COLO829 (cell line): ENCODE measurements at places on chromosomes 4 and X.

- no peak for DNase-seq
These were observed 59.9 kb downstream of the ELOVL6 start for GRCh38 chr4:110138551-110138950.

- no peak for DNase-seq
These were observed 9.8 kb upstream of the PCDH18 start for GRCh38 chr4:137541876-137542646.

DNA sequence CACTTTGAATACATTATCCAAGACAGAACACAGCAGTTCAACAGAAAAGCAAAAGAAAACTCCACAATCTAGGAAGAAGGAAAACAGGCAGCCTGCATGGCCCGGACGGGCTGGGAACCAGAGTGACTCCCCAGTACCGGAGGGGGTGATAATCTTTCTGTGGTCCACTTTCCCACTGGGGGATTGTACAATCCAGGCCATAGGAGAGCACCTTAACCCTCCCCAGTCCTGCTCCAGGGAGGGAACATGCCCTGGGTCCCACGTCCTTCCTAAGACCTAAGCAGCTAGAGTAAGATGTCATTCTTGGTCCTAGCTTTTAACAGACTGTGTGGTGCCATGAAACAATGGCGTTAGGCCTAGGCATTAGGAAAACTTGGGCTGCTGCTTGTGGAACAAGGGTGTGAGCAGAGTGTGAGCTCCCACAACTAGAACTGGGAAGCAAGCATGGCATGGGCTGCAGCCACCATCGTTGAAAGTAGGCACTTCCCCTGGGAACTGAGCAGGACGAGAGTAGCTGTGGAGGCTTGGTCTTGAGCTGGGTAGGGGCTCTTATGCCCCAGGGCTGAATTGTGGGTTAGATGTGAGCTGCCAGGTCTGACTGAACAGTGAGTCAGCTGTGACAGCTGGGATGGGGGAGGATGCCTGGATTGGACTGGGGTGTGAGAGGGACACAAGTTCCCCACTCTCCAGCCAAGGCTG is 42.4 kb downstream of the NAT8L start:
- no peak for DNase-seq

DNA sequence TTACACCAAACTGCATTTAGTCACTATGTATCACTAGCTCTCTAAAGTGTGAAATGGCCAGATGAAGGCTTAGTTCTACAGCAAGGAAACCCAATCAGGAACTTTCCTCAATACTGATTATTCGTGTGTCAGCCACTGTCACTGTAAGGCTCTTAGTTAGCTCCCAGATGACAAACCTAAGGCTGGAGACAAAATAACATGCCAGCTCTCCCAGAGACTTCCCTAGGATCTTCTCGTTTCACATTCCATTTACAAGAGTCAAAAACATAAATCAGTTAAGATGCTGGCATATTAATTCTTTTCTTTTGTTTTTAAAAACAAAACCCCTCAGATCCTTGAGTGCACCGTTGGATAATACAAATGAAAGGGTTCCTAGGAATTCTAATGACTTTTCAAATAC is 88.2 kb upstream of the TFDP3 start:
- no peak for DNase-seq

- DNase-seq = no peak
These were observed 82.4 kb downstream of the DCUN1D4 start for GRCh38 chr4:51925307-51925706.

DNA sequence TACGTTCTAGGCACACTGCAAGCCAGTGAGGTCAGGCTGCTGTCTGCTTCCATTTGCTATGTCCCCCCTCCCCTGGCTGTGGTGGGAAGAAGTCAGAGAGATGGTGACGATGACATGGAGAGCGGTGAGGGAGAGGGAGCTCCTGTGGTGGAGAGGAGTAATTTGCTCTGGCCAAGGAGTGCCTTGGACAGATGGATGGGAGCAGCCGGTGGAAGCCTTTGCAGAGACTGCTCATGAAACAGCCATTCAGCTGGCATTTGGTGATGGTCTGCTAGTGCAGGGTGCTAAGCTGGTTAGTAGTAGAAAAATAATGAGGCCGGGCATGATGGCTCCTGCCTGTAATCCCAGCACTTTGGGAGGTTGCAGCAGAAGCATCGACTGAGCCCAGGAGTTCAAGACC is 124.1 kb downstream of the FHDC1 start:
- DNase-seq = no peak

DNA sequence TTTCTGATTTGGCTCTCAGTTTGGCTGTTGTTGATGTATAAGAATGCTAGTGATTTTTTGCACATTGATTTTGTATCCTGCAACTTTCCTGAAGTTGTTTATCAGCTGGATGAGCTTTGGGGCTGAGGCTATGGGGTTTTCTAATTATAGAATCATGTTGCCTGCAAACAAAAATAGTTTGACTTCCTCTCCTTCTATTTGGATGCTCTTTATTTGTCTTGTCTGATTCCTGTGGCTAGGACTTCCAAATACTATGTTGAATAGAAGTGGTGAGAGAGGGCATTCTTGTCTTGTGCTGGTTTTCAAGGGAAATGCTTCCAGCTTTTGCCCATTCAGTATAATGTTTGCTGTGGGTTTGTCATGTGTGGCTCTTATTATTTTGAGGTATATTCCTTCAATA is 734.7 kb upstream of the FAM241A start:
- no peak for DNase-seq

DNA sequence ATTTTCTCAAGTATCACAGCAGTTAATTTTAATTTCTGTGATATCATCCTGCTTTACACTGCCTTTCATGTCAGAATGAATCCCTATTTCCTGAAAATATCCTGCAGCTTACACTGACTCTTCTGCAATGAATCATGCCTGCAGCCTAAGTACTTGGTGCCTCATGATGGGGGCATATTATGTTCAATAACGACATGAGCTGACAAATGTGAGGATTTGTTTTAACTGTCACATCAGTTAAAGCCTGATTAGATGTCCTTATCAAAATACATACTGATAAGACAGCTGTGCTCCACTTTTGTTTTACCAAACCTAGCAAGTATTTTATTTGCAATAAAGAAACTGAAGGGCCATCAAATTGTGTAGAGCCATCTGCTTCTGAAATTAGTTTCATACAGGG is 359.9 kb upstream of the AGA start:
- no peak for DNase-seq

- no peak for DNase-seq
These were observed 6.4 kb downstream of the BMX start for GRCh38 chrX:15507005-15507404.

DNA sequence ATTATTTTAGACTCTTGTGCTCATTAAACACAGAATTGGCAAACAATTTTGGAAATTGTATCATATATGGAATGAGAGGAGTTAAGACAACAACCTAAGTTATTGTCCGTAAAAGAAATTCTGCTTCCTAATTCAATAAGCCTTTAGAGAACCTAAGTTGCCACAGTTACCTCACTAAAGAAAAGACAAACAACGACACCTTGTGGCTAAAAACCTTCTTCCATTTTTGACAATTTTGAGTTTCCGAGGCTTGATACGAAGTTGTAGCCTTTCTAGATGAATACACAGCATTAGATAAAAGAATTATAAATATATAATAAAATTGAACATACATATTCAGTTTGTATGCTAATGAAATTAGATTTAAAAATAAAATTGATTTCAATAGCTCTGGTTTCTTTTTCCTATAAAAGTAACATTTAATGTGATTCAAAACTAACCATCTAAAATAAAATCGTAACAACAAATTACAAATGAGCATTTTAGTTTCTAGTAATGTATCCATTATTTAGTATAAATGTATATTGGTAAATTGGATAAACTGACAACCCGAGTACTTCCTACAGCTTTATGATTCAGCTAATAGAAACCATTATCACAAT is 275.1 kb downstream of the GPM6A start:
- peak; percentile 72 for DNase-seq

GRCh38 chr4:140019619-140020347 is 134.2 kb downstream of the MAML3 start:
- DNase-seq = no peak
